Stimulated activated CD4-positive, alpha-beta T cell treated with anti-CD3 and anti-CD28 coated beads, TNF-alpha, amount 100 ng/mL, for 24 hours (primary cell): ENCODE measurements at places on chromosomes 7 and 10.

GRCh38 chr7:134946260-134946659 lies 40.0 kb upstream of the AGBL3 start:
- DNase-seq, result no peak

- peak; percentile 18 for DNase-seq
Observed at GRCh38 chr7:149799397-149800168, 26.2 kb upstream of the ZNF467 start.

- no peak for DNase-seq
Observed at GRCh38 chr7:108660465-108660864, 90.8 kb downstream of the DNAJB9 start.

GRCh38 chr7:117587931-117588330 lies 108.1 kb downstream of the CFTR start:
- DNase-seq, result no peak
